ENCODE measurements at places on chromosomes 5 and 9.

GRCh38 chr9:137607141-137607857 lies 1.8 kb downstream of the ARRDC1 start:
- DNase-seq = no peak

GRCh38 chr5:976849-977751 lies 31.5 kb upstream of the NKD2 start:
- no peak for DNase-seq

DNA sequence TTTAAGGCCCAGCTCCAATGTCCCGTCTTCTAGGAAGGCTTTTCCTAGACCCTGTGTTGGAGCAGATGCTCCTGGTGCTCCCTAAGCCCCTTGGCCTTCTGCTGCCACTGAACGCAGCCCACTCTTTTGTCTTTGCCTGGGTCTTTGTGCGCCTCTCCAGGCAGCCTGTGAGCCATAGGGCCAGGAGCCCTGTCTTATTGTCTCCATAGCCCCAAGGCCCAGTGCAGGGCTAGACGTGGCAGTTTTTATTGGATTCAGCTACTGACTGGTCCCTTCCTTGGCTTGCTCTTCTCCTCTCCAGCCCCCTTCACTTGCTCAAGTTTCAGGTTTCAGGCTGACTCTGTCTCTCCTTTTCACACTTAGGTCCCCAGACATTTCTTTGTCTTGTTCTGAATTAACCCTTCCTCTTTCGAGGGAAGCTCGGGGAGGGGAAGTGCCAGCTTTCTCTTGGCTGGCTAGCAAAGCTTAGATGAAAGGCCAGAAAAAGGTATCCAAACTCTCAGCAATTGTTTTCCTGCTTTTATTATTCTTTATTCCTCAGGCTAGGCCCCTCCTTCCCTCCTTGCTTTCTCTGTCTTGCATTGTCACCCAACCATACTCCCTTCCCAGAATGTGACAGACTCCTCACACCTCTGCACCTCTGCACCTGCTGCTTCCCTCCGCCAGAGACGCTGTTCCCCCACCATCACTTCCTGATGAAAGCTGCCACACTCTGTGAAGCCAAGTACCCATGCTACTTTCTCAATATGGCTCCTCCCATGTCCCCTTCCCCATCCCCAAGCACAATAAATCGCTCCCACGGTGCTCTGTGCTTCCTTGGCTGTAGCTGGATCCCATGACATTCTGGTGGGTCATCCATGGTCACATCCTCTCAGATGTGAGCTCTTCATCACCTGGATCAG lies 101.6 kb upstream of the CPEB4 start:
- DNase-seq = no peak

GRCh38 chr5:31156631-31157160 lies 36.8 kb upstream of the CDH6 start:
- no peak for DNase-seq

- no peak for DNase-seq
Observed at GRCh38 chr5:127386557-127386956, 96.0 kb downstream of the MEGF10 start.

GRCh38 chr5:10222326-10222725 lies 27.4 kb downstream of the ATPSCKMT start:
- no peak for DNase-seq

- DNase-seq = no peak
Observed at GRCh38 chr9:111475195-111475594, 9.0 kb downstream of the ECPAS start.
